ENCODE measurements at places on chromosomes 4 and X.
A peak's percentile ranks its signal among the peaks of the same experiment; 100 is the strongest.

DNA sequence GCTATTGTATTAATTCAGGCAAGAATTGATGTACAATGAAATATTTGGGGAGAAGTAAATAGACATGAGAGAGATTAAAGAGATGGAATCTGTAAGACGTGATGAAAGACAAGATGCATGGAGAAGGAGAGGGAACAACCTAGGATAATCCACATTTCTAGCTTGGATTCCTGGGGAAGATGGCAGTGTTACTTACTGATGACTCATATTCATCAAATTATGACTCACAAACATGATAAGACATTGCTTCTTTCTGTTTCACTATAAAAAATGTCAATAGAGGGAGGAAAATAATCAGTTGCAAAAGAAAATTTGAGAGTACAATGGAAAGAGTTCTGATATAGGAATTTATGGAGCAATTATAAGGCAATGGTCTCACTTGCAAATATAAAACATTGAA, 104.1 kb upstream of the BMP3 start:
- no peak for DNase-seq

- DNase-seq, result peak; percentile 7
Measured at GRCh38 chr4:37890801-37891259, at the start of gene TBC1D1. TSS of gene TBC1D1 (plus strand) at chr4:37891084. CDS start at chr4:37902096, 11,012 bp downstream.

DNA sequence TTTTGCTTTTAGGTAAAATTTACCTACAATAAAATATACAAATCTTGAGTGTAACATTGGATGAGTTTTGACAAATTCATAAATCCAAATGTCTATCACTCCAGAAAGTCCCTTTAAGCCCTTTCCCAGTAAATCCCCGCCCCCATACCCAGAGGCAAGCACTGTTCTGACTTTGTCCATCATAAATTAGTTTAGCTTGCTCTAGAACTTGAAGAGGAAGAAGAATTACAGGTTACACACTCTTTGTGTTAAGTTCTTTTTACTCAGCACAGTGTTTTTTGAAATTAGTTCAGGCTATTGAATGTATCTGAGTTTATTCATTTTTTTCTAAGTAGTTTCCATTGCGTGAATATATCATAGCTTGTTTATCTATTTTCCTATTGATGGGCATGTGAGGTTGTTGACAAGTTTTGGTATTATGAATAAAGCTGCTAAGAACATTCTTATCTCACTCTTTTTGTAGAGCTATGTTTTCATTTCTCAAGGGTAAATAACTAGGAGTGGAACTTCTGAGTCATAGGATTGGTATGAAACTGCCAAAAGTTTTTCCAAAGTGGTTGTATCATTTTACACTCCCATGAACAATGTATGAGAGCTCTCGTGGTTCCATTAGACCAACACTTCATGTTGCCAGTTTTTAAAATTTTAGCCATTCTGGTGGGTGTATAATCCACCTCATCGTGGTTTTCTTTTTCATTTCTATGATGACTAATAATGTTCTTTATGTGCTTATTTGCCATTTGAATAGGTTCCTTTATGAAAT, 22.4 kb upstream of the HPSE start:
- DNase-seq, result no peak

- no peak for DNase-seq
Measured at GRCh38 chr4:143771269-143771668, 70.8 kb upstream of the FREM3 start.
